ENCODE measurements at places on chromosomes 11 and 22.
A peak's percentile ranks its signal among the peaks of the same experiment; 100 is the strongest.

- peak; percentile 68 for DNase-seq
These were observed at the start of gene CNIH2 for GRCh38 chr11:66277471-66278362. CNIH2 (plus strand) TSS chr11:66278175; CDS start chr11:66278457, 282 bp downstream.

DNA sequence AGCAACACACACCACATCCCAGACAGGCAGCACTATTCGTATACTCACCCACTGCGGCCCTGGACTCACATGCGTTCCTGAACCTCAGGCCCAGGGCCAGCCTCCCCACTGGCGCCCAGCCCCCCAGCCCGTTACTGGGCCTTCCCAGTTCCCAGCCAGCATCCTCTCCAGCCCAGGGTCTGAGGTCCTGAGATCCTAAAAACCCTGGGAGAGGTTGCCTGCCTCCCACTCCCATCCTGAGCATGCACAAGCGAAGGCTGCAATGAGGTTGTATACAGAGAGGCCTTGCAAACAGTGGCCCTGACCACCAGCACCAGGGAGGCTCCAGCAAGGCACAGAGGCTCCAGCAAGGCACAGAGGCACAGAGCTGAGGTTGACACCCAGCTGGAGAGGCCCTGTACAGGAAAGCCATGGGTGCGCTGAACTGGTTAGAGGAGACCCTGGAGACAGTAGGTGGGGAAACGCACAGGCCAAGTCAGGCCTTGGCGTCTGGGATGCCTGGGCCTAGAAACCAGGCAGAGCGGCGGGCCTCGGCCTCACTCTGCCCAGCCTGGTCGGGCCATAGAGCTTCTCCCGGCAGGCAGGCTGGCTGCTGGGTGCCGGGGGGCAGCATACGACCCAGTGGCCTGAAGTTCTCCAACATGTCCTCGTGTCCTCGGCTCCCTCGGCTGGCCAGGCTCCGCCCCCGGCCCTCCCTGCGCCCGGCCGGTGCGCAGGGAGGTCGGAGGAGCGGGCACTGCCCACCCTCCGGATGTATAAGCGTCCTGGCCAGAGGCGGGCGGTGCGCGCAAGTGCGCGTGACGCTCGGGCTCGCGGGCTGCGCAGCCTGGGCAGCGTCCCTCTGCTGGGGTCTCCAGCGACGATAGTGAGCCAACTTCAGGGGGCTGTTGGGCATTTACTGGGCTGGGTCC lies 2.3 kb upstream of the TBX1 start:
- peak; percentile 76 for DNase-seq

- no peak for DNase-seq
These were observed 23.7 kb downstream of the NCF4 start for GRCh38 chr22:36884349-36885158.

DNA sequence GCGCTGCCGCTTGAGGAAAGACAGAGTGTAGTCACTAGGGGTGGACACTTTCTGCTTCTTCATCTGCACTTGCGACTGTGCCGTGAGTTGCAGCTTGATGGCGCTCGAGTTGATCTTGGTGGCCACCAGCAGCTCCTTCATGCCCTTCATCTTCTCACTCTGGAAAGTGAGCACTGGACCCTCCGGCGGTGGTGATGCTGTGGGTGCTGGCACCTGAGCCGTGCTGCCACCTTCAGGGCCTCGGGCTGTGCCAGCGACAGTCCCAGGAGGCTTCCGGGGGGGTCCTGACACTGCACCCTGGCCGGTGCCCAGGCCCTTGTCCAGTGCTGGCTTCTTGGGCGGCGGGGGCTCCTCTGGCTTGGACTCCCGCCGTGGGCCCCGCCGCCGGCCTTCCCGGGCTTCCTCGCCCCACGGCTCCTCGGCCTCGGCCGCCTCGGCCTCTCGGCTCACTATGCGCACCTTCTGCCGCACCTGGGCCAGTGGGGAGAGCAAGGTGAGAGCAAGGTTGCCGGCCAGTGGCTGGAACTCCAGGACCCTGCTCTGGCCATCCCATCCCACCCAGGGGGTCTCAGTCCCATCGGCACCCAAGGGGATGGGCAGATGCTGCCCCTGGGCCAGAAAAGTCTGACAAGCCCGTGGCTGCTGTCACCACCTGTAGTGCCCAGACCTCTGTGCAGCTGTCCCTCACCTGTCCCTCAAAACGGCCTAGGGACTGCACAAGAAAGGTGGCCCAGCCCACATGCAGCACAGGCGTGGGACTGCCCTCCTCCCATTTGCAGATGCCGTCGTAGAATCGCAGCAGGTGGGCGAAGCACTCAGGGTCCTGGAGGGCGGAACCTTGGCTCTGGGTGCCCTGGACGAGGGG lies 1.6 kb upstream of the MAP4K2 start:
- DNase-seq: no peak

GRCh38 chr11:12516387-12517105 lies 139.2 kb downstream of the PARVA start:
- no peak for DNase-seq

DNA sequence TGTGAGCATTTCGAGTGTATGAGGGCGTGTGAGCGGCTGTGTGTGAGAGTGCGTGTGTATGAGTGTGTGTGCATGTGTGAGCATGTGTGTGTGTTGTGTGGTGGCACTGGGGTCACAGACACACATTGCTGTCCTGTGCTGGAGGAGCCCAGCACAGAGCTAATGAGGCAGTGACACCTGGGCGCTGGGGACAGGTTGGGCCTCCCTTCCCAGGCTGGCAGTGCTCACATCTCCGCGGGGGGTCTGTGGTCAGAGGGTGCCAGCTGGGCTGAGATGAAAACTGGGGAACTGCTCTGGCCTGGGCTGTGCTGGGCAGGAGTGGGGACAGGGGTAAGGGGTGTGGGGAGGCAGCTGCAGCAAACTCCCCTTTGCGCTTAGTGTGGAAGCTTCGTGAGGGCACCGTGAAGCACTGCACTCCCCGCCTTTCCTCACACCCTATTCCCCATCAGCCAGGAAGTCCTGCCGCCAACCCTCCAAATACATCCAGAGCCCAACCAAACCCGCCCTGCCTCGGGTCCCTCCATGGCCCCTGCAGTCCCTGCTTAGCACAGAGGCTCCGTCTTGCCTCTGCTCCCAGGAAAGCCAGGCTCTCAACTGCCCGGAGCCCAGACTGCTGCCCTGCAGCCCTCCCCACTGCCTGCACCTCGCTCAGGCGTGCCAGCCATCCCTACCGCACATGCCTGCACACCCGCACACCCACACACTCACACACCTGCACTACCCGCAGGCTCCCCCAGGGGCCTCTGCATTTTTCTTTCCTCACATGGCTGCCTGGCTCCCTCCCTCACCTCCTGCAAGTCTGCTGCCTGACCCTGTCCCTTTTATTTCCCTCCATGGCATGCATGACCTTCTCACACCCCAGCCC lies 62.0 kb upstream of the THY1 start:
- DNase-seq: no peak

GRCh38 chr22:42160830-42161696 lies 30.5 kb upstream of the CYP2D6 start:
- DNase-seq: no peak

- DNase-seq: no peak
These were observed 131.2 kb upstream of the B3GAT1 start for GRCh38 chr11:134543241-134543640.

DNA sequence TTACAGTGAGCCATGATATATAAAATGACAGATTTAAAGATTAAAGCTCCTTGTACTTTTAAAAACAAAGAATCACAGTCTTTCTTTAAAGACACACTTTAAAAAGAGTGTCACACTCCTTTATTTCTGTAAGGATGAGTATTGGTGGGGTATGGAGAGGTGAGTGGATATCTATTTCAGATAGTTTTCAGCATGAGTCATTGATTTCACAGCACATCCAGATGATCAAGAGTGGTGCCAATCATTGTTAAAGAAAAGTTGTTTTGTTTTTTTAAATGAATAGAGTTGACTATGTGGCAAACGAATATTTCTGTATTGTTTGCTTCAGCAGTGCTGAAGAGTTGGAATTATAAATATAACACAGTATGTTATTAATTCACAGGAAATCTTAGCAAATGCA lies 52.5 kb downstream of the FAR1 start:
- no peak for DNase-seq

DNA sequence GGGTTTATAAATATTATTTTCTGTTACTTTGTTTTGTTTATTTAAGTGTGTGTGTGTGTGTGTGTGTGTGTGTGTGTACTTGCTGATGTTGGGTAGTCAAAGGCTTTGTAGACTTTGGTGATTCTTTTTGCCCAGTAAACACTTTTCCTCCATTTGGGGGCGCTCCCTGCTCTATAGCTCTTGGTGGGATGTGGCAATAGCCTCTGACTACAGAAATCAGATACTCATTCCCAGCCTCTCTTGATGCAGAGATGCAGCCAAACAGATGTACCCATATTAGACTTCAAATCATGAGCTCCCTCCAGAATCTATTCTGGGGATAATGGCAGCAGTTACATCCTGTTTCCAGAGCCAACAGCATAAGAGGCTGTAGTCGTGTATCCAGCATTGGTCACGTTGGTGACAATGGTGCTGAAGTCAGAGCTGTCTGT lies 33.4 kb upstream of the APOL5 start:
- DNase-seq: peak; percentile 77

DNA sequence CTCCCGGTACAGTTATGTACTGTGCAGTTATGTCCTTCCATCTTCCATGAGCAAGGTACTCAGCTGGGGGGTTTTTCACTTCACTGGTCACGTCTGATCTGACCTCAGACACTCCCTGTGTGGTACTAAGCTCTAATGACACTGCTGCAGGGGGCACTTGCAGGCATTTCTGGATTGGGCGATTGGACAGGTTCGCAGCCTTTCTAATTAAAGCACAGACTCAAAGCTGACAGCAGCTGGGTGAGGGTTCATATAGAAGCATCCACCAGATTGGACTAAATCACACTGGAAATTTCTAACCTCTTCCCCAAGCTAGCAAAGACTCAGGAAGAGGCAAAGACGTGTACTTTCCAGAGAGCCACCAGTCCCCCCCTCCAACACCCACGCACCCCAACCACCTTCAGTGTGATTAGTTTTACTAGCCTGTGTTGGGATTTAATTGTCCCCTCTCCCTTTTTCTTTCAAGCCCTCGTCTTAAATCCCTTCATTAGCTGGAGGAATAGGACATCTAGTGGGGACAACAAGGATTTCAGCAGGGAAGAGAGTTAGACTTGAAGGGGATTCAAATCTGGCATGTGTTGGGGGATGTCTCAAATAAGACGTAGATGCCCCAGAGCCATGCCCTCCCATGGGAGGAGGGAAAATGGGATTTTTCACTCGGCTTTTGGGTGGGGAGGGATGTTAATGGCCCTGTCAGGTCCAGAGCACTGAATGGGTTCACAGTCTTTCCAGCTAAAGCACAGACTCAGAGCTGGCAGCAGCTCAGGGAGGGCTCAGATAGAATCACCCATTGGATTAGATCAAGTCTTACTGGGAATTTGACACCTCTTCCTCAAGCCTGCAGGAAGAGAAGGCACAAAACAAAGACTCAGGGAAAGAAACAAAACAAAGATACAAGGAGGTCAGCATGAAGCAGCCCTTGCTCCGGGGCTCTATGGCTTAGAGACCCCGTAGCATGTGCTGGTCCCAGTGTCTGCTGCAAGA lies 10.9 kb downstream of the INS start:
- peak; percentile 91 for DNase-seq

- DNase-seq: peak; percentile 55
These were observed 645.6 kb upstream of the LUZP2 start for GRCh38 chr11:23851216-23851615.

DNA sequence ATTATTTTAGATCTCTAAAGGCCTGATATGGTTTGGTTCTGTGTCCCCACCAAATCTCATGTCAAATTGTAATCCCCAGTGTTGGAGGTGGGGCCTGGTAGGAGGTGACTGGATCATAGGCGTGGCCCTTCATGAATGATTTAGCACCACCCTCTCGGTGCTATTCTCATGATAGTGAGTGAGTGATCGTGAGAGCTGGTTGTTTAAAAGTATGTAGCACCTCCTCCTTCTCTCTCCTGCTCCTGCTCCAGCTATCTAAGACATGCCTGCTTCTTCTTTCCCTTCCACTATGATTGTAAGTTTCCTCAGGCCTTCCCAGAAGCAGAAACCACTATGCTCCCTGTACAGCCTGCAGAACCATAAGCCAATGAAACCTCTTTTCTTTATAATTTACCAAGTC lies 114.1 kb downstream of the SERGEF start:
- no peak for DNase-seq

GRCh38 chr11:41459465-41460401 lies at the start of gene LRRC4C:
LRRC4C (minus strand) TSS chr11:41459652.
- DNase-seq: peak; percentile 9

- peak; percentile 15 for DNase-seq
These were observed 700 bp upstream of the STX3 start for GRCh38 chr11:59754494-59754858.

- DNase-seq: peak; percentile 4
These were observed 32.2 kb upstream of the AQP11 start for GRCh38 chr11:77557553-77557952.

GRCh38 chr11:77374611-77375031 lies 73.1 kb upstream of the GDPD4 start:
- no peak for DNase-seq

DNA sequence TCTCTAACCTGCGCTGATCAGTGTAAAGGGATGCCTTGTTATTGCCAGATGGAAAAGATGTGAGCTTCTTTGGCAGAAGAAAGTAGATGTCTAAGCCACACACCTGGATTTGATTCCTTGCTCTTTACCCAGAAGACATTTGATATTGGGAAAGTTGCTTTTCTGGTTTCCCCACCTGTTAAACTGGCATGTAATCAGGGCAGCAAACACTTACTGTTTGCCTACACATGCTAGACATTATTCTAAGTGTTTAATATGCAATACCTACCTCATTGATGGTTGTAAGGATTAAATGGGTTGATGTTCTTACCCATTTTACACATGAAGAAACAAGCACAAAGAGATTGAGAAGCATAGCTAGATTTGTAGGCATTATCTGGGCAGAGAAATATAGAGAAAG lies 16.6 kb downstream of the ASRGL1 start:
- DNase-seq: peak; percentile 36
